Stimulated activated CD8-positive, alpha-beta memory T cell treated with anti-CD3 and anti-CD28 coated beads, Interleukin-2, amount 100 ng/mL, for 1 hour (primary cell): ENCODE measurements at places on chromosomes 1 and 21.

DNA sequence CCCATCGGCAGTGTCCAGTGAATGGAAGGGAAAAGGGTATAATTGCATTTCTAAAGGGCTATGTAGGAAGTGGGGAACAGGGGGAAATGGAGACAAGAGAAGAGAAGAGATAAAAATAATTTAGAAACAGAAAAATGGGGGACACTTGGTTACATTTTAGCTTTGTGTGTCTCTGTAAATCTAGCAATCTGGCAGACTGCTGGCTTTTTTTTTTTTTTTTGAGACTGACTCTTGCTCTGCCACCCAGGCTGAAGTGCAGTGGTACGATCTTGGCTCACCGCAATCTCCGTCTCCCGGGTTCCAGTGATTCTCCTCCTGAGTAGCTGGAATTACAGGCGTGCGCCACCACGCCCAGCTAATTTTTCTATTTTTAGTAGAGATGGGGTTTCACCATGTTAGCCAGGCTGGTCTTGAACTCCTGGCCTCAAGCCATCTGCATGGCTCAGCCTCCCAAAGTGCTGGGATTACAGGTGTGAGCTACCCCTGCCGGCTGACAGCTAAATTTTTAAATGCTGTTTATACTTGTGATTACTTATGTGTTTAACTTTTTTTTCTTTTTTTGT is 53.4 kb downstream of the AGPAT3 start:
- DNase-seq = no peak

DNA sequence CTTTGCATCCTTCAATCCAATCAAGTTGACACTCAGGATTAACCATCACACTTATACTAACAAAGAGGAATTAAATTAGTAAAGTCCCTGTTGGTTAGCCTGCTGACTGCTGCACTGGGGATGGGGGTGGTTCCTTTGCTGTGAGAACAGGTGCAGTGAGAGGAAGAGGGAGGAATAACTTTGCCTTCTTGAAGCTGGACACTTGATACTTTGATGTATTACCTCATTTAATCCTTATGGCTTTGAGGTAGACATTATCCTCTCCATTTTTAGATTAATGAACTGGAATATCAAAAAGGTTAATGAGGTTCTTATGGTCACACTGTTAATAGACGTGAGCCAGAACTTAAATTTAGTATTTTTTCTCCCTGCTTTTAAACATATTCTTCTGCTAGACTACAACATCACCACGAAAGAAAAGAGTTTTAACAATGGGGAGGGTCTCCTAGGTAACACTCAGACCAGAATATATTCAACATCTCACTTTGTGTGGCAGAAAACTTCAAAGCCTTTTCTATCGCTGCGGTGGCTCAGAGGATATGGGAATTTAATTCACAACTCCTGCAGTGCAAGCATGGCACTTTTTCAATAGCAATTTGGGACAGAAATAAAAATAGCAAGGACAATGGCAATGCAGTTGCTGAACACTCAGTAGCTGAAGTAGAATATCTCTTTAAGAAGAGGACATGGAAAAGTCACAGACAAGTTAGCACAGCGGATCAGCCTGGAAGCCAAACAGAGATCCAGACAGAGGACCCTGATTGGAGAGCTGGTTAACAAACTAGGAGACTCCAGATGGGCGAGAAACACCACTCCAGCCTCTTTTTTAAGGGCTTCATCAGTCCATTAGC is 68.8 kb upstream of the DNAH14 start:
- DNase-seq = no peak

GRCh38 chr1:114043054-114043453 is 63.8 kb downstream of the OLFML3 start:
- DNase-seq = no peak

DNA sequence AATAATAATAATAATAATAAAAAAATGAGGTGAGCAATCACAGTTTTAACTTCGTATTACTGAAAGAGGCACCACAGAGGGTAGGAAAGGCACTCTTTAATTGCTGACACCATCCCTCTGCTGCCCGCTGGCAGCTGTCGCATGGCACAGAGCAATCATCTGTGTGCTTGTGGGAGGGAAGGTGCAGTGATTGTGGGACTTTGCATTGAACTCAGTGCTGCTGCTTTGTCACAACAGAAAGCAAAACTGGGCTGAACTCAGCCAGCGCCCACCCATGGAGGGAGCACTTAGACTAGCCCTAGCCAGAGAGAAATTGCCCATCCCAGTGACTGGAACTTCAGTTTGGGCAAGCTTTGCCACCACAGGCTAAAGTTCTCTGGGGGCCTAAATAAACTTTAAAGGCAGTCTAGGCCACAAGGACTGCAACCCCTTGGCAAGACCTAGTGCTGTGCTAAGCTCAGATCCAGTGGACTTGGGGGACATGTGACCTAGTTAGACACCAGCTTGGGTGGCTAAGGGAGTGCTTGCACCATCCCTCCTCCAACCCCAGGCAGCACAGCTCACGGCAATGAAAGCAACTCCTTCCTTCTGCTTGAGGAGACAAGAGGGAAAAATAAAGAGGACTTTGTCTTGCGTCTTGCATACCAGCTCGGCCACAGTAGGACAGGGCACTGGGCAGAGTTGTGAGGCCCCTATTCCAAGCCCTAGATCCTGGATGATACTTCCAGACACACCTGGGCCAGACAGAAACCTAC is 59.3 kb downstream of the WDR4 start:
- no peak for DNase-seq

- DNase-seq = peak; percentile 60
Measured at GRCh38 chr1:230867903-230868735, at the start of gene C1orf198. TSS of gene C1orf198 (minus strand) at chr1:230868521. CDS start at chr1:230868512, 9 bp downstream.

- DNase-seq = no peak
Measured at GRCh38 chr1:66274634-66275033, 259.3 kb upstream of the SGIP1 start.

DNA sequence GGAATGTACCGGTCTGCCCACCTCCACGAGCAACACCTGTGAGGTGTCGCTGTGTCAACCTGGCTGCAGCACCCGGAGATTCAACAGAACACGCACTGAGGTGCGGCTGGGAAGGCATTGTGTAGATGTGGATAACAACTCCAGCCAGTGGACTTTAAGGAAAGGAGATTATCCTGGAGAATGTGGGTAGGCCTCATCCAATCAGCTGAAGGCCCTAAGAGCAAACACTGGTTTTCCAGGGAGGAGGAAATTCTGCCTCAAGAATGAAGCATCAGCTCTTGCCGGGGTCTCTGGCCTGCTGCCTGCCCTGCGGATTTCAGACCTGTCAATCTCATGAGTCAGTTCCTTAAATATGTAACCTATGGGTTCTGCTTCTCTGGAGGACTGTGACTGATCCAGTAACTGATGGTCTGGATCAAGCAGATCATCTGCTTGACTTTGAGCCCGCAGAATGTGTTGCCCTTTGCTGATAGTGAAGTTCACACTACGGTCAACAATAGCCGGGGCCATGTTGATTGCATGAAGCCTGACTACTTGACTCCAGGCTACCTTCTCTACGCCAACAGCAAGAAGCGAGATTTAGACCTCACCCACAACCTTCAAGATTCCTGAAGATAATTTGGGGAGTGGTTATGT is 15.9 kb upstream of the PRDM15 start:
- no peak for DNase-seq
